Right ventricle myocardium inferior (tissue), 1 donor: ENCODE measurements at places on chromosomes 6 and 20. TPM values are rescaled to one million over a fixed set of nuclear protein-coding genes. Genes with fewer than 3 reads are reported as not detected.

BNIP5 gene
- not detected for total RNA-seq

MYMX gene
- not detected for total RNA-seq

ZSCAN16 gene
- total RNA-seq = 2.2 TPM

TMC2 gene
- 0.08 TPM for total RNA-seq

HDGFL1 gene
- not detected for total RNA-seq

SAMD5 gene
- 0.51 TPM for total RNA-seq

CCN2 gene
- 12.5 TPM for total RNA-seq

ITPR3 gene
- total RNA-seq = 8.0 TPM

SLC17A9 gene
- total RNA-seq = 0.41 TPM

MCHR2 gene
- not detected for total RNA-seq

RFX6 gene
- not detected for total RNA-seq

ANGPT4 gene
- 0.05 TPM for total RNA-seq

GPR63 gene
- 0.65 TPM for total RNA-seq

BTNL2 gene
- not detected for total RNA-seq

PDYN gene
- total RNA-seq = not detected

NRSN1 gene
- total RNA-seq = not detected

MOG gene
- total RNA-seq = 12.6 TPM

BPIFB1 gene
- not detected for total RNA-seq

SMLR1 gene
- total RNA-seq = not detected

IPCEF1 gene
- 2.0 TPM for total RNA-seq

SLC22A16 gene
- total RNA-seq = 0.32 TPM

TRIM10 gene
- not detected for total RNA-seq

PNPLA1 gene
- not detected for total RNA-seq

REV3L gene
- 16.7 TPM for total RNA-seq

REPS1 gene
- total RNA-seq = 31.1 TPM
